Umbilical cord (tissue), 2 donors: ENCODE measurements at places on chromosomes 3 and 15. TPM values are rescaled to one million over a fixed set of nuclear protein-coding genes. Genes with fewer than 3 reads are reported as not detected.

DNA sequence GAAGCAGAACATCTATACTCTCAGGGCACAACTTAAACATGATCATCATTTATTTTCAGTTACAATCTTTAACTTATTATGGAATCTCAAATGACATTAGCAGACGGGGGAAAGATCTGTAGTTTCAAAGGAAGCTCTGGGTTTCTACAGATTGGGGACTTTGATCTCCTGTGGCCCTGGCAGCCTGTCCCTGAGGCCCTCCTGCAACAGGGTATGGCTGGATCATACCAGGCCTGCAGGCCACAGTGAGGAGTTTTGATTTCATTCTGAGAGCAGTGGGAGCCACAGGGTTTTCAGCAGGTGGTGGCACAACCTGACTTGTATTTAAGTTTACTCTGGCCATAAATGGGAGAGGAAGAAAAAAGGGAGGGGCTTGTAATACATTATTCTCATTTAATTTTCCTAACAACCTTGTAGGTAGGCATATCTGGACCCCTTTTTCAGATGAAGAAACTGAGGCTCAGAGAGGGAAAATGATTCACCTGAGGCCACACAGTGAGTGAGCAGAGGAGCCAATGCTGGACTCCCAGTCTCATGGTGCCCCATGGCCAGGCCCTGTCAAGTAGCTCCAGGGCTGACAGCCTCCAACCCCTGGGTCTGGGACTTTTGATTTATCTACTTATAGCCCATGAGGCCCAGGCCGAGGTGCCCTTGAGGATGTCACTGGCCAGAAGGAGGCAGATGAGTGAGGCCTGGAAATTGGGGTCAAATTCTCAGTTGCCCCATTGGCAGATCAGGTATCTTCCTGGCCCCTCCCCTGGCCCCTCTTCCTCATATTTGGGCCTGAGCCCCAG is 71.0 kb downstream of the ATP2B2 start:
- DNase-seq = no peak

GRCh38 chr15:78343276-78344060 is 3.3 kb downstream of the CRABP1 start:
- no peak for DNase-seq

GRCh38 chr15:89649716-89650115 is 5.6 kb downstream of the KIF7 start:
- DNase-seq = no peak

DNA sequence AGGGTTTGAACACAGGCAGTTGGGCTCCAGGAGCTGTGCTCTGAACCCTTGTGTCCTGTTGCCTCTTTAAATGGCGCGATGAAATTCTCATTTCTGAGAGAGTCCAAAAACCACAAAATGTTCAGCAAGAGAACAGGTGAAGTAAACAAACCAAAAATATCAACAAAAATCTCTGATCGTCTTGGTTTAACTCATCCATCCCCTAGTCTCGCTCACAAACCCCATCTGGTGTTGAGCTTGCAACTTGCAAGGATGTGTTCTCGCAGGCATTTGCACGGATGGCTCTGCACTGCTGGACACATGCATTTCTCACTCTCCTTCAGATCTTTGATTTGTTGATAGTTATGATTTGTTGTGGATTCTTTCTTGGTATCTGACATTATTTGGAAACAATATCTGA is 31.1 kb downstream of the FAH start:
- no peak for DNase-seq

DNA sequence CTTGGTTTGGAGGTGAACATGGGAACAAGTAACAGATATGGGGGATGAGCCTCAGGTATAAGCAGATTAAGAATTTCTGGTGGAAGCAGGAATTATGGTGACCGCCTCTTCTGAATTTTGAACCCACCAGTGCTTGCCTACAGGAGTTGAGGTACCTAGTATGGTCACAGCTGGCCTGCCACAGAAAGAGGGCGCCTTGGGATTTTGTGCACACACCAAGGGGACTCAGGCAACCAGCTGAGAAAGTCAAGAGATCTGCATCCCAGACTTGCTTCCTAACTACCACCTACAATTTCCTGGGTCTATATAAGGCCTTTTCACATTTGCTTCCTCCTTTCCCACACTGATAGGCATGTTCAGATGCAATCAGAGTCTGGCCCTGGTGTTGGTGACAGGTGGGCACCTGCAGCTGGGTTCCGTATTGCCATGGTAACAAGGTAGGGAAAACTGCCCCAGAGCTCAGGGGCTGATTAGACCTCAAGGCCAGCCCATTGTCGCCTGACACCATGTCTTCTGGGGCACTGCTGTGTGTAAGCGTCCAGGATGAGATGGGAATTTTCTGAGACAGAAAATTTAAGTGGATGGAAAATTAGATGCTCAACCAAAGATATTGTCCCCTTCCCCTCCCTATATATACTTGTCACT is 75.9 kb upstream of the RASGRF1 start:
- no peak for DNase-seq

DNA sequence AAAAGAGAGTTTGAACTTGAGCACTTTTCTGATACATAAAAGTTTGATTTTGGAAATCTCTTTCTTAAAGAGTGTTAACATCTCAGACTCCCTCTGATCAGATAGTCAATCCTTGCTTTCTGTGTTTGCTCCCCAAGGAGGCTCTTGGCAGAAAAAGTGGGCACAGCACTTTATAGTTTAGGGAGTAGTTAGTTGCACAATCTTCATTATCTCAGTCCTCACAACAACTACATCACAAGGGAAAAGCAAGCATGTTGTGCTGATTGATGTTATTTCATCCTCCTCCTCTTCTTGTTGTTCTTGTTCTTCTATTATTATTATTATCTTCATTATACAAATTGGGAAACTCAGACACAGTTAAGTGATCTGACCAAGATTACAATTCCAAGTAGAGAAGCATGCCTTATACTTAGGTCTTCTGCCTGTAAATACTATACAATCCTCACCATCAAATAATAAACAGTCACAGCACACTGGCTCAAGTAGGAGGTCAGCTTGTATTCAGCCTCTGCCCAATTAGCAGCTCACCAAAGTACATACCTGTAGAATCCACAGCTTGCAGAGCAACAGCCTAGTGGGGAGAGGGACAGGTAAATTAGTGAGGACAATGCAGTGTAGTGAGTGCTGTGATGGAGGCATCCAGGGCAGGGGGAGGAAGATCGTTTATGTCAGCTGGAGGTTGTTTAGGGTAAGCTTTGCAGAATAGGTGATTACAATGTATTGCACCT is 304.1 kb upstream of the MME start:
- no peak for DNase-seq

- no peak for DNase-seq
These were observed 2.8 kb downstream of the RRP9 start for GRCh38 chr3:51938780-51939425.

DNA sequence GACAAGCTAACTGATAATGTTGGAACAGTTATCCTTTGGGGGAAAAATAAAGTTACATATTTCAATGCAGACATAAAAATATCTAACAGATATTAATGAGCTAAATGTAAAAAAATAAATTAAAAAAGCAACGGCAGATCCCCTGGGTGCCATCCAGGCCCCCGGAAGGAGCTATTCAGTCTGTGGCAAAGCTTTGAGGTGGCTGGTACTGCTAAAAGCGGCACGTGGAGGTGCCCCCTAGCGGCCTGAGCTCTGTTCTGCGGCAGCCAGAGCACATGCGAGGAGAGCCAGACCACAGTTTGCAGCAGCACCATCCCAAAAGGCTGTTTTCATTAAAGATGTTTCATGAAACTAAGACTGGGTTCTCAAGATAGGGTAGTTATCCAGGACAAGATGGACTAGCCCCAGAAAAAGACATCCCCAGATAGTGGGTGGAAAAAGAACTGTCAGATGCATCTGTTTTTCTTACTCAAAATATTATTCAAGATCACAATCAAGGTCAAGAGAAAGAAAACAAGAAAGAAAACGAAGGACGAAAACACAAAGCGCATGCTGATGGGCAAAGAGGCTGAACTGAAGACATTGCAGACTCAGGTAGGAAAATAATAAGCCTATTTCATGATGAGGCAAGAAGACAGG is 18.7 kb downstream of the AP3S2 start:
- DNase-seq = peak; percentile 73

GRCh38 chr3:135930255-135930654 is 35.3 kb upstream of the PPP2R3A start:
- no peak for DNase-seq

- no peak for DNase-seq
These were observed 460.7 kb downstream of the IGSF11 start for GRCh38 chr3:118573912-118574311.

- no peak for DNase-seq
These were observed 35.1 kb downstream of the UMPS start for GRCh38 chr3:124765197-124765840.

Gene TMOD2
- 13.7 TPM for total RNA-seq

Gene GNB4
- 102 TPM for total RNA-seq

Gene MFN1
- total RNA-seq = 59.5 TPM

Gene SRGAP3
- 10.4 TPM for total RNA-seq

Gene PRKCI
- total RNA-seq = 65.5 TPM
